B cell (primary cell): ENCODE measurements at places on chromosomes 3 and 15. TPM values are rescaled to one million over a fixed set of nuclear protein-coding genes. Genes with fewer than 3 reads are reported as not detected.

- H3K27me3 ChIP-seq, result no peaks in the 10 kb centered on the region
- peaks cover 27% of the 10 kb centered on the region for H3K4me1 ChIP-seq
- H3K4me3 ChIP-seq, result no peak overlapping the region
Observed at GRCh38 chr15:88399021-88399685, 68.0 kb downstream of the MRPL46 start.

Gene FOXB1
- not detected in 2 replicates for total RNA-seq

DNA sequence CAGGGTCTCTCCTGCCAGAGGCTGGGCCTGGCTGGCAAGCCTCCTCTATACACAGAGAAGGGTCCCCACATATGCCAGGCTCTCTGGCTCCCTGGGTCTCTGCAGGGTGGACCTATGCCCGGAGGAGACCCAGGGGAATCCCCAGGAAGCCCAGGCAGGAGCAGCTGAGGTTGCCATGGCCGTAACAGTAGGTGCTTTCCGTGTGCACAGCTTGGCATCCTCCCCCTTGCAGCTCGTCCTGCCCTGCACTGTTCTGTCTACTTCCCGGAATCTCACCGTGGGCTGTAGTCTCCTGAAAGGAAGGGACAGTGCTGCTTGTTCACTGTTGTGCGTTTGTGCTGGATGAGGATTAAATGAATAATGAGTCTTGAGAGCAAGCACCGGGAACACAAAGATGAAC lies 47.8 kb downstream of the DAPK2 start:
- H3K4me1 ChIP-seq, result peaks cover 17% of the 10 kb centered on the region
- peak; percentile 23 for DNase-seq
- no peaks in the 10 kb centered on the region for H3K27me3 ChIP-seq
- no peak overlapping the region for H3K27ac ChIP-seq
- H3K4me3 ChIP-seq, result no peak overlapping the region

- no peak overlapping the region for H3K4me3 ChIP-seq
- no peaks in the 10 kb centered on the region for H3K36me3 ChIP-seq
- no peaks in the 10 kb centered on the region for H3K4me1 ChIP-seq
- no peak for DNase-seq
- H3K27me3 ChIP-seq, result no peaks in the 10 kb centered on the region
- H3K27ac ChIP-seq, result no peak overlapping the region
Observed at GRCh38 chr3:184746131-184747120, 34.6 kb upstream of the MAGEF1 start.

GRCh38 chr3:170222647-170223541 lies 670 bp downstream of the PRKCI start:
- DNase-seq, result peak; percentile 52
- peak overlapping the region; percentile 76 for H3K4me3 ChIP-seq
- H3K27me3 ChIP-seq, result no peaks in the 10 kb centered on the region
- peaks cover 7% of the 10 kb centered on the region for H3K4me1 ChIP-seq
- no peaks in the 10 kb centered on the region for H3K36me3 ChIP-seq

Gene PPARG
- 0.44 TPM in 1 of 2 replicates, not detected in the other for total RNA-seq

GRCh38 chr3:3107858-3108257 lies 2.3 kb downstream of the IL5RA start:
- H3K36me3 ChIP-seq, result no peaks in the 10 kb centered on the region
- H3K27me3 ChIP-seq, result no peaks in the 10 kb centered on the region
- peaks cover 29% of the 10 kb centered on the region for H3K4me1 ChIP-seq
- peak overlapping the region; percentile 19 for H3K27ac ChIP-seq
- no peak overlapping the region for H3K4me3 ChIP-seq

Gene FBXO40
- total RNA-seq, result not detected in 2 replicates

DNA sequence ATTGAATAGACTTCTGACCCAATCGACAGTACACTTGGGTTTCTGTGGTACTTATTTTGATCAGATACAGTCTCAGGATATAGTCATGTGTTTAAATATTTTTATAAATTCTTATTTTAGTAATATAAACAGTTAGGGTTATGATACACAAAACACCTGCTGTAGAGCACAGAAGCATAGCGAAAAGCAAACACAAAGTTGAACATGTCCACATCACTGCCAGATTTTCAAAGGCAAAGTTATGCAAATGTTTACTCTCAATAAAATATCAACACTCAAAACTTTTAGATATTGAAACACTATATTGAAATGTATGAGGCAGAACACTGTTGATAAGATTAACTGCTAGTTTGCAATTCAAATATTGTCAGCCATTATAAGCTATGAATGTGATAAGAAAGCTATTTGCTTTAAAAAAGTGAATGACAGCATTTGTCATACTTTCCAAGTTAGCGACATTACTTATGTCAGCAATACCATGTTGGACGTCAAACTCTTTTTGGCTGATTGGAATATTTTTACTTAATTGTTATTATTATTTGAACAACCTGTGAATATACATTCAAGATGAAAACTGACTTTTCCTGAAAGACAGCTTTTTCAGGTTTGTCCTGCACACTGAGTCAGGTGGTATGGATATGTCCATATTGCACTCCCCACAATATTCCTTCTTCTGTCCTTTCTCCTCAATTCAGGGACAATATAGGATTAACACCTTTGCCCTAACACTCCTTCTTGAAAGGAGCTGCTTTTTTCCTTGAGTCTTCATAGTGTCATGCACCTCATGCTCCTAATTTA lies 367.1 kb downstream of the EPHA3 start:
- H3K27ac ChIP-seq, result no peak overlapping the region
- H3K27me3 ChIP-seq, result no peaks in the 10 kb centered on the region
- DNase-seq, result no peak
- no peaks in the 10 kb centered on the region for H3K36me3 ChIP-seq
- no peaks in the 10 kb centered on the region for H3K4me1 ChIP-seq

DNA sequence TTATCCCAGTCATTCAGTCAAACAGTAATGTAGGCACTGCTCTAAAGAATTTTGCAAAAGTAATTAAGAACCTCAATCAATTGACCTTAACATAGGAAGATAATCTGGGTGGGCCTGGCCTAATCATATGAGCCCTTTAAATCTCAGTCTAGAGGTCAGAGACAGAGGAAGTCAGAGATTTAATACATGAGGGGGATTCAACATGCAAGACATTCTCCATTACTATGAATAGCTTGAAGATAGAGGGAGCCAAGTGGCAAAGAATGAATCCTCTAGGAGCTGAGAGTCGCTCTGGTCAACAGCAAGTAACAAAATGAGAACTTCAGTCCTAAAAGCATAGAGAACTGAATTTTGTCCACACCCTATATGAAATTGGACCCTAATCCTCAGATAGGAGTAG lies 39.0 kb upstream of the MBNL1 start:
- peaks cover 2% of the 10 kb centered on the region for H3K4me1 ChIP-seq
- no peak overlapping the region for H3K27ac ChIP-seq
- no peaks in the 10 kb centered on the region for H3K36me3 ChIP-seq
- H3K4me3 ChIP-seq, result no peak overlapping the region

DNA sequence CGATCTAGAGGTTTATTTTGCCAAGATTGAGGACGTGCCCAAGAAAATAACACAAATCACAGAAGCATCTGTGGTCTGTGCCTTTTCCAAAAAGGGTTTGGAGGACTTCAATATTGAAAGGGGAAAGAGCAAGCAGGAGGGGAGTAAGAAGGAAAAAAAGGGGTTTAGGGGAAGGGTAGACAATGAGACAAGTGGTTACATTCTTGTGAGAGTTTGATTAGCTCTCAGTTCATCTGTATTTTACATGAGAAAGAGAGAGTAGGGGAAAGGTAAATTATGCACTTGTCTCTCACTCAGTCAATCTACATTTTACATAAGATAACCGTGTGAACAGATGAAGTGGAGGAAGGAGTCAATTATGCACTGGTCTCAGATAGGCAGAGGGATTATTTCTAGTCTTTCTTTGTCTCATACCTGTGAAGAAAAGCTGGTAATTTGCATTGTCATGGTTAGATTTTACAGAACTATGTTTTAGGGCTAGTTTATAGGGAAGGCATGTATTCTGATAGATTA lies 931.3 kb downstream of the CADM2 start:
- no peak overlapping the region for H3K27ac ChIP-seq
- no peaks in the 10 kb centered on the region for H3K36me3 ChIP-seq
- DNase-seq, result no peak
- H3K4me1 ChIP-seq, result no peaks in the 10 kb centered on the region
- no peaks in the 10 kb centered on the region for H3K27me3 ChIP-seq

- no peaks in the 10 kb centered on the region for H3K36me3 ChIP-seq
- no peaks in the 10 kb centered on the region for H3K27me3 ChIP-seq
- no peak for DNase-seq
- H3K27ac ChIP-seq, result no peak overlapping the region
Observed at GRCh38 chr3:65861718-65862117, 177.0 kb downstream of the MAGI1 start.

DNA sequence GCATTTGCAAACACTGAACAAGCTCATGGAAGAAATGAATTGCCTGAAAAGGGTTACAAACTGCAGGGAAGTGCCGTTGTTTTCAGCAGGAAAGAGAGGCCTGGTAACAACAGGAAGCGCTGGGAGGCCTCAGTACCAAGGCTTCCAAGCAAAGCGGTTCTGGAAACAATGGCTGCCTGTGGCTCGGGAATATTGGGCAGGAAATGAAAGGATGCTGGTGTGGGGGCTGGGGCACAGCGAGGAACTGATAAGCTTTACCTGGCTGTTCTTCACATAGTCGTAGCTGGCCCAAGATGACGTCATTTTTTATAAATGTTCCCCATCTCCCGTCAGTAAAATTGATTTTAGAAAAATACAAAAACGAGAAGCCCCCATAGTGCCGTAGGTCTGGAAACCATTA lies 55.9 kb downstream of the ARHGAP31 start:
- DNase-seq, result no peak
- H3K4me1 ChIP-seq, result peaks cover 22% of the 10 kb centered on the region
- H3K36me3 ChIP-seq, result no peaks in the 10 kb centered on the region
- H3K4me3 ChIP-seq, result no peak overlapping the region

Gene PRTG
- not detected in 2 replicates for total RNA-seq

Gene ERC2
- total RNA-seq, result not detected in 2 replicates

DNA sequence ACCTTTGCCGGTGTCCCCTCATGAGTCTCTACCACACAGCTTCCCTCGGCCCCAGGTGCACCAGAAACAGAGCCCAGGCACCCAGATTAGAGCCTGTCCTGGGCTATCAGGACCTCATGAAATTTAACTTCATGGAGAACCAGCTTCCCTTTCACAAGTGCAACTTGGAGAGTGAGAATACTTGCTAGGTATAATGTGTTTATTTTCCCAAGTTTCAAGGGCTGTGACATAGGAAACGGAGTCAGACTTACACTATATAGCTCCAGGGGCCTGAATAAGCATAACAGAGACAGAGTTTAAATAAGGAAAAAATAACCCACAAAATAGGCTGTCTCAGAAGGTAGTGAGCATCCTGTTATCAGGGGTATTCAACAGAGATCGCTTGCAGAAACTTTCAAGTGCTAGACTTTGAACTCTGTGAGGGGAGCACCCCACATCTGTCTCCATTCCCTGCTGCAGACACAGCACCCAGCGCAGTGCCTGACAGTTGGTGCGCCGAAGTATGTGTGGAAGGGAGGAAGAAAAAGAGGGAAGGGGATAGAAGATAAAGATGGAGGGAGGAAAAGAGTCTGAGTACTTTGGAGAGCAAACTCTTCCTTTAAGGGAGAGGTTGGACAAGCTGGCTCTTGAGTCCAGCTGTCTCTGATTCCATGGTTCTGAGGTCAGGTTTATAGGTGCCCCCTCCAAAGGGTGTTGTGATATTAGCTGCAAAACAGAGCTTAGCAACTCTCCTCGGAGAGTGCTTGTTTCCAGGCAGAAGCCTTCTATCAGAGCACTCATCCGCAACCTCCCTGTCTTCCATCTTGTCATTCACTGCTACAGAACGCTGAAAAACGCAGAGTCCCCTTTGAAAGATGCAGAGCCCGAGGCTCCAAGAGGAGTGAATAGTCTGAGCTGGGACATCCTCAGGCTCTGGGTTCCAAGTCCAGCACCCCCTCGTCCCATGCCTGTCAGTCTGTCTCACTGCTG lies 84.8 kb downstream of the CPN2 start:
- no peaks in the 10 kb centered on the region for H3K36me3 ChIP-seq
- DNase-seq, result no peak
- H3K4me3 ChIP-seq, result no peak overlapping the region
- H3K4me1 ChIP-seq, result peaks cover 10% of the 10 kb centered on the region
- no peaks in the 10 kb centered on the region for H3K27me3 ChIP-seq

Gene SPESP1
- 0.22 and 1.1 TPM in 2 replicates for total RNA-seq

GRCh38 chr3:75042941-75043340 lies 428.5 kb upstream of the CNTN3 start:
- H3K36me3 ChIP-seq, result no peaks in the 10 kb centered on the region
- no peak overlapping the region for H3K27ac ChIP-seq
- H3K4me3 ChIP-seq, result no peak overlapping the region
- no peaks in the 10 kb centered on the region for H3K27me3 ChIP-seq
- H3K4me1 ChIP-seq, result no peaks in the 10 kb centered on the region
- DNase-seq, result no peak

GRCh38 chr3:133441867-133442270 lies 42.0 kb downstream of the BFSP2 start:
- H3K4me3 ChIP-seq, result no peak overlapping the region
- no peaks in the 10 kb centered on the region for H3K36me3 ChIP-seq
- DNase-seq, result peak; percentile 43
- H3K4me1 ChIP-seq, result peaks cover 30% of the 10 kb centered on the region

GRCh38 chr3:182248349-182248880 lies 536.7 kb downstream of the SOX2 start:
- no peaks in the 10 kb centered on the region for H3K27me3 ChIP-seq
- DNase-seq, result no peak
- no peak overlapping the region for H3K27ac ChIP-seq
- no peaks in the 10 kb centered on the region for H3K36me3 ChIP-seq
- no peaks in the 10 kb centered on the region for H3K4me1 ChIP-seq

DNA sequence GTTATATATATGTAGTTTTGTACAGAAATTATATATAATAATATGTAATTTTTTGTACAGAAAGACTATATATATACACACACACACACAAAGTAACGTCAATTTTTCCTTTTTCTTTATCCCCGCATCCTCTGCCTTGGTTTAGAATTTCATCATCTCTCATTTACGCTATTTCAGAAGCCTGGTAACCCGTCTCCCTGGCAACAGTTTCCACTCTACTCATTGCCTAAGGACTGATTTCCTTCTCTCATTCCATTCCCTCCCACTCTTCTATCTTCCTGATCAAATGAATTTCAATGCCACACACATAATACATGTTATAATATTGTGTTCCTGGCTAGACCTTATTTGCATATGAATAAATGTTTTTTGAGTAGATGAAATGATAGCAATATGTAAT lies 47.8 kb upstream of the NDN start:
- H3K36me3 ChIP-seq, result no peaks in the 10 kb centered on the region
- no peak for DNase-seq
- H3K27ac ChIP-seq, result no peak overlapping the region
- H3K4me1 ChIP-seq, result no peaks in the 10 kb centered on the region

Gene ATP2B2
- not detected in 2 replicates for total RNA-seq

DNA sequence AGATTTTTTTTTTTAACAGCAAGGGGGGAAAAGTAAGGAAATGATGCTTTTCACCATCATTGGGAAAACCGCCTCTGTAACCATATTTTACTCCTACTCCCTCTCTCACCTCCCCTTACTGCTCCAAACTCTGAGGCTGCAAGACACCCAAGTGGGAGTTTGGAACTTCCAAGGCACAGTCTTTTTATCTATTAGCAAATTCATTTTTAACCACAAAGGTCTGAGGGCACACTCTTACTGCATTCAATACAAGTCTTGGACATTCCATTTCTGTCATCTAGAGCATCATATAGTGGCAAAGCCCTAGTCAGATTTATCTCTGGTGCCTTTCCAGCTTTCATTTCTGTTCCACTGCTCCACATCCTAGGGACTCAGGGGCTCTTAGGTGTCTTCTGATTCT lies 13.2 kb downstream of the FAM162A start:
- H3K27me3 ChIP-seq, result no peaks in the 10 kb centered on the region
- H3K4me3 ChIP-seq, result no peak overlapping the region
- no peak overlapping the region for H3K27ac ChIP-seq
- no peaks in the 10 kb centered on the region for H3K4me1 ChIP-seq
- H3K36me3 ChIP-seq, result no peaks in the 10 kb centered on the region

- H3K27me3 ChIP-seq, result no peaks in the 10 kb centered on the region
- H3K27ac ChIP-seq, result no peak overlapping the region
- no peak overlapping the region for H3K4me3 ChIP-seq
- no peak for DNase-seq
- H3K4me1 ChIP-seq, result no peaks in the 10 kb centered on the region
Observed at GRCh38 chr3:145209561-145209960, 951.4 kb downstream of the PLOD2 start.
